ENCODE measurements at places on chromosomes 2 and 18.

GRCh38 chr2:86300496-86300895 lies 36.9 kb downstream of the REEP1 start:
- peak; percentile 38 for DNase-seq

DNA sequence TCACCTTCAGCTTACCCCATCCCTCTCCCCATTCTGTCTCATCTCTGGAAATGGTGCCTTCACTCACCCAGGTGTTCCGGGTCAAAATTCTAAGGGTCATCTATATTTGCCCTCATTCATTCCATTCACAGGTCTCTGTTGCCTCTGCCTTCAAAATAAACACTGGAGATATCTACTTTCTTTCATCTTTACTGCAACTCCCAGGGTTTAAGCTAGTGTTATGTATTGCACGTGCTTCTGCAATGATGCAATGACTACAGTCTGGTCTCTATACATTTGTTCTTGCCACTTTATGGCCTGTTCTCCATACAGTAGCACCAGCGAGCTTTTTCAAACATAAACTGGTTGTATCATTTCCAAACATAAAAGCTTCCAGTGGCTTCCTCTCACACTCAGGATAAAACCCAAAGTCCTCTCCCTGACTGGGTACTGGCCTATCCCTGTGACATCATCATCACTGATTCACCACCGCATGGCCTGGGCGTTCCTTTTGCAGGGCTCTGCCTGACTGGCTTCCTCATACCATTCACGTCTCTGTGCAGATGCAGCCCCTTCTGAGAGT lies 14.3 kb downstream of the DSG2 start:
- peak; percentile 35 for DNase-seq

- no peak for DNase-seq
Observed at GRCh38 chr18:41396211-41396610, 558.8 kb upstream of the PIK3C3 start.

DNA sequence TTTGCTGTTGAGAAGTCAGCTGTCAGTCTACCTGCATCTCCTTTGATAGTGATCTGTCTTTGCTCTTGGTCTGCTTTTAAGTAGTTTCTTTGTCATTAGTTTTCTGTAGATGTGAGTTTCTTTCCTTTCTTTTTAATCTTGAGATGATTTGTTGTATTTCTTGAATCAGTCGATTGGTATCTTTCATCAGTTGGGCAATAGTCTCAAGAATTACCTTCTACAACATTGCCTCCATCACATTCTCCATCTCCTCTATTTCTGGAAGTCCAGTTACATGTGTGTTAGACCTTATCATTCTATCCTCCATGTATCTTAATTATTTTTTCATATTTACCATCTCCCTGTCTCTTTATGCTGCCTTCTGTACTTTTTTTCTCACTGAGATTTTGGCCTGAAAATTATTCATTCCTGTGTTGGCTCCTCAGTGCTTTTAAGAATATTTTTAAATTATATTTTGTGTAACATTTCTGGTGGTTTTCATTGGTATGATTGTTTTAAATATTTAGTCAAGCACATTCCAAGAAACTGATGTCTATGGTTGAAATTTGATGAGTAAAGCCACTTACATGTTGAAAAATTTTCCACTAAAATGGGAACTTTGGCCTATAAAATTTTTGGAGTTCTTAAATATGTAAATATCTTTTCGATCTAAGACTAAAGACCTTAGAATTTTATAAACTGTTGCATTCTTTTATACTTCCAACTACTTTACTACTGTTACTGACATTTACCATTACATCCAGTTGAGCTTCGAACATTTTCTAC lies 239.5 kb upstream of the MGAT5 start:
- DNase-seq = no peak

- DNase-seq = peak; percentile 13
Observed at GRCh38 chr2:150997066-150997465, 264.6 kb downstream of the RBM43 start.

GRCh38 chr2:35301369-35301768 lies 1054.2 kb upstream of the CRIM1 start:
- DNase-seq = no peak

- DNase-seq = no peak
Observed at GRCh38 chr2:20172273-20173055, 52.5 kb downstream of the SDC1 start.

GRCh38 chr2:24875272-24875671 lies 44.8 kb downstream of the ADCY3 start:
- peak; percentile 61 for DNase-seq

- DNase-seq = peak; percentile 87
Observed at GRCh38 chr2:85327822-85328617, at the start of gene TGOLN2. TGOLN2 (minus strand) TSS chr2:85327989; CDS start chr2:85327962, 27 bp downstream.

DNA sequence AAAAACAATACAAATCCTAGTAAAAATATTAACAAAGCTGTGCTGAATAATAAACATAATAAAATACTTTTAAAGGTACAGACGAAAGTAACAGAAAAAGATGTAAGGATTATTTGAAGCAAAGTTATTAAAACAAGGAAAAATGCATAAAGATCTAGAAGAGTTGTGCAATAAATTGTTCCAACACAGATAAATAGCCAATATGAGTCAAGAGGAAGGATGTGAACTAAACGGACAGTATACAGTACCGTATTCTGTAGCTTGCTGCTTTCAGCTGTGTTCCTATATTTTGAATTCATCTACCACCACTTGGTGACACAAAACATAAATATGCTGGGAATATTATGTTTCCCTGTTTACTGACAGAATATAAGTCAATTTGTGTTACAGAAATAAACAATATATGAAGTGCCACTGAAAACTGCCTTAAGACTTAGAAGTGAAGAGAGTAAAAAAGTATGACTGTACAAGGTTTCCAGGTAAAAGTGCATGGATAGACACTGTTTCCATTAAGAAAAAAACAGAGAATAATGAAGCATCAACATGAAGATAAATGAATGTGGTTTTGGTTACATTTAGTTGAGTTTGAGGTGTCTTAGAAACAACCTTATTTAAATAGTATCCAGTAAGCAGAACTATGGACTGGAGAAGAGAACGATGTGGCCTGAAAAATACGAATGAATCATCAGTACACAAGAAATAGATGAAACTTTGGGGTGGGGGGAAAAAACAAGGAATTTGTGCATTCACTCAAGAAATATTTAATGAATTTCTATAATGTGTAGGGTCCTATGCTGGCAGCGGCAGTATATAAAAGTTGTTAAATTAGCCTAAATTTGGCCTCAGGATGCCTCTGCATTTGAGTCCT lies 13.1 kb downstream of the PPP3R1 start:
- DNase-seq = no peak

GRCh38 chr2:10620481-10620880 lies 69.3 kb downstream of the NOL10 start:
- peak; percentile 34 for DNase-seq

DNA sequence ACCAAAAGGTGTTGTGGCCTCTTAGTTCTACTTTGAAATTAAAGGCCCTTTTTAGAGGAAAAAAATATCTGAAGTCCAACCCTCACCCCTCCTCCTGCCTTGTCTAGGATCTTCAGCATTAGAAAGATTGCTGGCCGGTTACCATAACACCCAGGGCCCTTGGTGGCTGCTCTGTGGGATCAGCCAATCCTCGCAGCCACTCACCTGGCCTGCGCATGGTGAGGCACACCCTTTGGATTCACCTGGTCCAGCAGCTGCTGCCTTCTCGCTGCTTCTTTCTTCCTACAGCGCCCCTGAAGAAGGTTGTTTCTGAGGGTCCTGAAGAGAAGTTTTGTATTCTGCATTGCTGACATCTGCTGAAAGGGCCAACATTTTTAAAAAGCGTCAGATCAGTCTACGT lies 25.2 kb downstream of the DYTN start:
- no peak for DNase-seq

- no peak for DNase-seq
Observed at GRCh38 chr2:188276255-188276654, 15.4 kb upstream of the GULP1 start.

DNA sequence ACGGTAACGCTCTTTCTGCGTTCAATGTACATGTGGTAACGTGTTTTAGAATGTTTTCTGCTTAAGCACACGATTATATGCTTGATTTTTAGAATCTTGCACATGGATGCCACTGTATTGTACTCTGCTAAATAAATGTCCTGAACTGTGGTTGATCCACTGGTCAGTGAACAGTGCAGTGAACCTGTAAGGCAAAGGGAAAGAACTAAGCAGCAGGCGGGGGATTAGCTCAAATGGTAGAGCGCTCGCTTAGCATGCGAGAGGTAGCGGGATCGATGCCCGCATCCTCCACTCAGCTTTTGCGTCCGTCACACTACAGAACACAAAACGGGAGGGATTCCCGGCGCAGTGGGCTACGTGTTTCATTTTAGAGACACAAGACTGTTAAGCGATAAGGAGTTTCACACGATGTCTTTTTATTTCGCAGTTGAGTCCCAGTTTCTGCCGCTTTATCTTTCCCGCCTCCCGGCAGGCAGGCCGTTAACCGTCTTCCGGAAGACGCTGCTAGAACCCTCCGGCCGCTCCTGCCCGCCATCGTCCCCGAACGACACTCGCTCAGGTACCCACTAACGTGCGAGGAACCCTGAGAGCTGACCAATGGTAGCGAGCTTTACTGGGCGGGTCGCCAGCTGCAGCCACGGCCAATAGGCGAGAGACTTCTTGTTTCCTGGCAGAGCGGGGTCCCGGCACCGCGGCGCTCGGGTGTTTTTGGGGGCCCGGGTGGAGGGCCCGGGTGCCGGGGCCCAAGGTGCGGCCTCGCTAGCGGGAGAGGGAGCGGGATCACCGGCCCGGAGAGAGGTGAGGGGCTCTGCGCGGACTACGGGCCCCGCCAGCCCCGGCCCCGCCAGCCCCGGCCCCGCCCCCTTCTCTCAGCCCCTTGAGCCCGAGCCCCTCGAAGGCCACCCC lies at the start of gene AGBL5:
TSS of gene AGBL5 (plus strand) at position 673 of the 906 bp plus-strand sequence. CDS start 1,291 bp downstream, outside the sequence.
- DNase-seq = peak; percentile 94

DNA sequence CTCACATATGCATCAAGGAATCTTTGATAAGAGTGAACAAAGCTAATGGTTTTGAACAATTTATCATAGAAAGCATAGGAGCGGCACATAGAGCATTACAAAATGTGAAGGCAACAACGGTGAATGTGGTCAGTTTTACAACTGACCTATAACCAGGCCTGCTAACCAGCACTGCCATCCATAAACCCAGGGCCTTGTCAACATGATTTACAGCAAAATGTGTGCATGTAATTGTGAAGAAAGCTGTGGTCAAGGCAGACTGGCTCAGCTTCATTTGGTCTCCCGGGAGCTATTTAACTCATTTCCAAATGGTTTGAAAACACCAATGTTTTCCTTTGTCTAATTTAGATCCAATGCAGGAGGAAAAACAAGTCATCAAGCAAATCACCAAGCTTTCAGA lies 119.8 kb downstream of the DHRS9 start:
- no peak for DNase-seq

DNA sequence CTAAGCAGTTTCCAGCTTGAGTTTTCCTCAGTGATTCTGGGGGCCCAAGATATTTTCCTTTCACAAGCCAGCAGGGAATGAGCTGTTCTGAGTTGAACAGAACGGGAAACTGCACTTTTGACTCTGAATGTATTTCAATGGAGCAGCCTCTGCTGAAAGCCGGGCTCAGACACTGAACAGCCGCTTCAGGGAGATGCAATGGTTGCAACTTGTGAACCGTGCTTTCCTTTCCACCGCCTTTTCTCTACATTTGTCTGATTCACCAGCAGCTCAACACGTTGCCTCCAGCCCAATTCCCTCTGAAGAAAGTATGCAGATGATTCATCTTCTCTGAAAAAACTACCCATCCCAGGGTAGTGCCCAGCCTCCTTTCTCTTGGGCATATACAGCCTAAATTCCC lies 119.3 kb upstream of the PKDCC start:
- peak; percentile 75 for DNase-seq

Measured in fibroblast of the aortic adventitia (primary cell).